ENCODE measurements at places on chromosomes 16 and 17.
A peak's percentile ranks its signal among the peaks of the same experiment; 100 is the strongest.

DNA sequence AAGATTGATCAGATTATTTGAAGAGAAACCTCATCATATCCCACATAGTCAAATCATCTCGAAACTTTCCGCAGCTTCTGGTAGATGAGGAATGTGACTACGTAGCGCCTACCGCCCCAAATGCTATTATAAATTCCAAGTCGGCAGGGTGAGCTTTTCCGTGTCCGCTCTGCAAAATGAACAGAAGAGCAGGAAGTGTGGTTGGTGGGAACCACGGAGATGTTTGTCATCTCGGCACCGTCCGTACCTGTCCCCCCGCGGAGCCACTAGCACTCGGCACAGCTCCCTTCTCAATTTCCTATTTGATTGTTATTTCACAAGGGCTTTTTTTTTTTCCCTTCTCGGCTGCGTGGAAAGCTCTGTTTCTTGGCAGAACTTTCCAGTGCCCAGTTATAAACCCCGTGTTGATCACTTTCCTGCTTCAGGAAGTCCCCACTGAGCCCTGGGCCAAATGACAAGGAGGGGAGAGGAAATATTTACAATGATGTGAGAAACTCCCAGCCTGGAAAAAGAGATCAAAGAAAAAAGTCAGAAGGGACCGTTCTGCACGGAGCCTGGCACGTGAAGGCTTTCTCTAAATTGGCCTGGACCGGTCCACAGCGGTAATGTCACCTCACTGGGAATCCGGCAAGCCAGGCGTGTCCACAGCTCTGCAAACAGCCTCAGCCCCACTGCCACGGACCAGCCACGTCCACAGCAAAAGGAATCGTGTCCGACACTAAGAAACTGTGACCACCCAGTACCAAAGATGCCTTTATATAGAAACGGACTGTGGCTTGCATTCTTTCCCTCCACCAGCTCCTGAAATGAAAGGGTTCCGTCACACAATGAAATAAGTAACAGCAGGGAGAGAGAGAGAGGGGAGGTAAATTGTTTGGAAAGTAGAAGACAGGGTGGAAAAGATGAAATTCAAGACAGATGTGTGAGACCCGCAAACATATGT lies 65.0 kb downstream of the MRM3 start:
- no peak for DNase-seq

GRCh38 chr17:77769762-77770161 lies 188.7 kb upstream of the TNRC6C start:
- DNase-seq = no peak

DNA sequence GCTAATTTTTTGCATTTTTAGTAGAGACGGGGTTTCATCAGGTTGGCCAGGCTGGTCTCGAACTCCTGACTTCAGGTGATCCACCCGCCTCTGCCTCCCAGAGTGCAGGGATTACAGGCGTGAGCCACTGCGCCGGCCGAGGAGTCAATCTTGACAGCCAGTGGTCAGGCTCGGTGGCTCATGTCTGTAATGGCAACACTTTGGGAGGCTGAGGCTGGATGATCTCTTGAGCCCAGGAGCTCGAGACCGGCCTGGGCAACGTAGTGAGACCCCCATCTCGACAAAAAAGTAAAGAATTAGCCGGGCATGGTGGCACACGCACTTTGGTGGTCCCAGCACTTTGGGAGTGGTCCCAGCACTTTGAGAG lies 608 bp upstream of the PGS1 start:
- DNase-seq = no peak

DNA sequence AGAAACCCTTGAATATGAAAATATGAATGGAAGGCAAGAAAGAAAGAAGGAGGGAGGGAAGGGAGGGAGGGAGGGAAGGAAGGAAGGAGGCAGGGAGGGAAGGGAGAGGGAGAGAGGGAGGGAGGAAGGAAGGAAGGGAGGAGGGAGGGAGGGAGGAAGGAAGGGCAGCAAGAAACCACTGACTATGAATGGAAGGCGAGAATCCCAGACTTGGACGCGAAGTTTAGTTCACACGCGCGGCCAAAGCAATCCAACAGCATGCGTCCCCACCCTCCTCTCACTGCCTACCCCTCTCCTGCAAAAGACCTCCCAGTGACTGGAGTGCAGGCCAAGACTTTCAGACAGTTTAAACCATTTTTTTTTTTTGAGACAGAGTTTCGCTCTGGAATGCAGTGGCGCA lies 7.9 kb upstream of the SMARCD2 start:
- no peak for DNase-seq

- DNase-seq = no peak
These were observed 134.2 kb upstream of the CIBAR2 start for GRCh38 chr16:85246473-85246872.

GRCh38 chr16:81164481-81164880 lies 68.3 kb upstream of the GCSH start:
- no peak for DNase-seq

GRCh38 chr17:78168242-78168902 lies at the start of gene SYNGR2:
SYNGR2 (plus strand) TSS chr17:78168581; CDS start chr17:78168617, 36 bp downstream.
- DNase-seq = peak; percentile 80

DNA sequence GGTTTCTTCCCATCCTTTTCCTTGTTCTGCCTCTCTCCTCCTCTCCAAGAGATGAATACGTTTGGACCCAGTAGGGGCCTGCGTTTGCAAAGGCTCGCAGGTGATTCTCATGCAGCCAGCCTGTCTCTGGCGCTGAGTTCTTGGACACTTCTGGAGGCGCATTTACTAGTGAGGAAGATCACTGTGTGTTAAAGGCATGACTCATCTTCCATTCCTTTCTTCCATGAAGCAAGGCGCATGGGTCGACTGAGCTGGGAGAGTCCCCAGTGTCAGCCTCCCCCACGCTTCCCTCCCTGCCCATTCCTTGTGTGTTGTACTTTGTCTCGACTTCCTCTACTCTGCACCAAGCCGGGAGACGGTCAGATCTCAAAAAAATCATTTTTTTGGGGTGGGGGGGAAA lies 159.9 kb upstream of the EEF2KMT start:
- no peak for DNase-seq

DNA sequence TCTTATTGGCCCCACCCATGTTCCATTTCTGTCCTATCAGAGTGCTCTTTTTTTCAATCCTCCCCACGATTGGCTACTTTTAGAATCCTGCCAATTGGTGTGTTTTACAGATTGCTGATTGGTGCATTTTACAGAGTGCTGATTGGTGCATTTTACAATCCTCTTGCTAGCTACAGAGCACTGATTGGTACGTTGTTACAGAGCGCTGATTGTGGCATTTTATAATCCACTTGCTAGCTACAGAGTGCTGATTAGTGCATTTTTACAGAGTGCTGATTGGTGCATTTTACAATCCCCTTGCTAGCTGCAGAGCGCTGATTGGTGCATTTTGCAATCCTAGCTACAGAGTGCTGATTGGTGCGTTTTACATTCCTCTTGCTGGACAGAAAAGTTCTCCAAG lies 9.5 kb upstream of the CCL17 start:
- no peak for DNase-seq

DNA sequence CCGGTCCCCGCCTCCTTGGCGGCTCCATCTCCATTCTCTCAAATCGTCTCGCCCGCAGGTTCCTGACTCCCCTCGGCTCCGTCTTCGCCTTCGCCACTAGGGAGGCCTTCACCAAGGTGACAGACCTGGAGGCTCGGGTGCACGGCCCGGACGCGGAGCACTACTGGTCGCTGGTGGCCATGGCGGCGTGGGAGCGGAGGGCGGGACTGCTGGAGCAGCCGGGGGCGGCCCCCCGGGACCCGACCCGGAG lies 862 bp downstream of the GLTPD2 start:
- no peak for DNase-seq

GRCh38 chr17:80667462-80668277 lies 123.0 kb downstream of the RPTOR start:
- DNase-seq = no peak

GRCh38 chr16:67346341-67346740 lies 19.7 kb downstream of the LRRC36 start:
- no peak for DNase-seq

GRCh38 chr17:13460261-13461000 lies 141.3 kb downstream of the HS3ST3A1 start:
- no peak for DNase-seq
